Cerebellar nuclear complex (tissue), 1 donor: ENCODE measurements at places on chromosomes 16 and 17.

DNA sequence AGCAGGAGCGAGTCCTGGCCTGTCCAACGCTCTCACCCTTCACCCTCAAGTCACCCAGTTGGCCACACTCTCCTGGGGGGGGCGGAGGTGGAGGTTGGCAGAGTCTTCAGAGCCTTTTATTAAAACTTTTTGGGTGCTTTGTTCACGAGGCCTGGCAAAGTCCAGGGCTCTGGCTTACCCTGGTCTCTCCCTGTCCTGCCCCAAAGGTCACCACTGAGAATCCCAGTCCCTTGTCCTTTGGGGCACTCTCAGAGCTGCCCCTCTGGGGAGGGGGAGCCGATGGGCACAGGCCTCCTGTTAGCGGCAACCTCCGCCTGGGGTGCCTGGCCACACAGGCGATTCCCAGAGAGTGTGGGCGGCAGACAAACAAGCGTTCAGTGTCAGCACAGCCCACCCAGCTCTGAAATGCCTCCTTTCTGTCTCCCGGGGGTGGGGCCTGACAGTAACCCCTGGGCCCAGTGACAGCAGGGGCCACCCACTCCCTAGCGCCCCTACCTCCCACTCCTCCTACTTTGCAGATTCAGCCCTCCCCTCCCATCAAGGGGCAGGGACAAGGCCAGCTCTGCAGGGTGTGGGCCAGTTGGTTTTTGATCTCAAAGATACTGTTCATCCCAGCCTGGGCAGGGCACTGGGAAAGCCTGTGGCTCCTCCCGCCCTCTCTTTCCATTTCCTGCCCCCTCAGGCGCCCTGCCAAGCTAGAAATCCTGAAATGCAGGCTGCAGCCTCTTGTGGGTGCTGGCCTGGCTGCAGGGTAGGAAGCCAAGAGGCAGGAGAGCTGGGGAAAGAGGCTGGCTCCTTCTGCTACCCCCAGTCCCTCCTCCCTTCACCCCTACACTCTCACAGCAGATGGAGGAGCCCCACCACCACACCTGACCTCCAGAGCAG, 36.6 kb upstream of the EMP2 start:
- DNase-seq = no peak

DNA sequence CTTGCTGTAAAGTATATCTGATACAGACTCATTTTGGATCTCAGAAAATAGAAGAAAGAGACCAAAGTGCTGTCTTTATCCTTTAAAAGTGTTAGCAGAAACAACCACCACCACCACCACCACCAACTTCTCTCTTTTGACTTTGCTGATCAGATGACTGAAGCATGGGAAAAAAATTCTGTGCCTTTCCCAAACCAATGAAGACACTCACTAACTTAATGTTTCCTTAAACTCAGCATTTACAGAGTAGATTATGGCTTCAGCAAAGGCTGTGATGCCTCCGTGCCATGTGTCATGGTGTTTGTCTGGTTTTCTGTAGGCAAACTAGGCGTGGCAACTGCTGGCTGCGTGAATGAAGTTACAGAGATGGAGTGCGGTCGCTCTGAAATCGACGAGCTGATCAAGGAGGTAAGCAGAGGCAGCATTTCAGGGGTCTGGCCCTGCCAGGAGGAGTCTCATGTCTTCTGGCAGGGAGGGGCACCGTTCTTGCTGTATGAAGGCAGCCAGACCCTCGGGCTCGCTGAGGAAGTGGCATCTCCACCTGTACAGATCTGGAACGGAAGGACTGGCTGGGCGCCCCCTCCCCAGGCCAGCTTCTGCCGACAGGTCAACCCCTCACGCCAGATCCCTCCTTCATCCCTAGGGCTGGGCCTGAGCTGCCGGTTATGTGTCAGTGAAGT, 12.4 kb downstream of the IRF8 start:
- no peak for DNase-seq

GRCh38 chr17:82592767-82593589, 55.3 kb downstream of the WDR45B start:
- DNase-seq = peak; percentile 78

- no peak for DNase-seq
These were observed 24.1 kb upstream of the CDH5 start for GRCh38 chr16:66342294-66342900.

DNA sequence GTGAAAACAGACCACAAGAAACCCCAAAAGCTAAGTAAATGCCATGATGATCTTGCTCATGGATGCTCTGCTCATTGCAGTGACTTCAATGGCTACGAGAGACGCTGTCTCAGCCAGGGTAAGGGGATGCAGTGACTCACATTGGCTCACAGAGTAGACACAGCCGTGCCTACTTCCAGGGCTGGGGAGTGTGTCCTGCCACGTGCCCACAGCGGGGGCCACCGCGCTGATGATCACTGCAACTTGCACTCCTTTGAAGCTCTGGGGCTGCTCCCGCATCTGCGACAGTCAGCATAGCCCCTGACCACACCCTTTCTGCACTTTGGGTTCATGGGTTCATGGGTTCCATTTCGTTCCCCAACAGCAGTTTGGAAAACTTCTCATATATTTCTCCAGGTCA, 231.4 kb upstream of the RPL38 start:
- no peak for DNase-seq

DNA sequence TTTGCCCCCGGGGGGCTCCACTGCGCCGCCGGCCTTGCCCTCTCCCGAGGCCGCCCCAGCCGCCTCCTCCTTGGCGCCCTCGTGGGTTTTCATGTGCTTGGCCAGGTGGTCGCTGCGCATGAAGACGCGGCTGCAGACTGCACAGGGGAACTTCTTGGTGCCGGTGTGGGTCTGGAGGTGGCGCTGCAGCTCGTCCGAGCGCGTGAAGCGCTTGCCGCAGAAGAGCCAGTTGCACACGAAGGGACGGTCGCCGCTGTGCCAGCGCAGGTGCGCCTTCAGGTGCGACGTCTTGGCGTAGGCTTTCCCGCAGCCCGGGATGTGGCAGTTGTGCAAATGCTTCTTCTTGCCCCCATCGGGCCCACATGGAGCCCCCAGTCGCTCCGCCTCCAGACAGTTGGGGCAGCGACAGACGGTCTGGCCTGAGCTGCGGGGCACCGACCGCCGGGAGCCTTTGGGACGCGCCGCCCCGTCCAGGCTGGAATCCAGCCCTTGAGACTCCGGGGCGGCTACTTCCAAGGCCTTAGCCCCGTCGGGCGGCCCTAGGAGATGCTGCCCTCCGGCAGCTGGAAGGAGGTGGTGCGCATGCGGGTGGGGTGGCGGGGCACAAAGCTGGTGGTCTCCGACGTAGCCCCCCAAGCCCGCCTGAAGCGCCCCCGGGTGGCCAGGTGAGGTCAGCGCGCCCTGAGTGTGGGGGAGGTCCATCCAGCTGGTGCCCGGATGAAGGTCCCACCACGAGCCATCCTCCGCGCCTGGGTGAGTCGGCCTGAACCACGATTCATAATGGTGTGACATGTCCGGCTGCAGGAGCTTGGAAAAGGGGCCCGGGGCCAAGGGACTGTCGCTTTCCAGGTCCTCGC, 3.4 kb downstream of the SP6 start:
- no peak for DNase-seq

- DNase-seq = no peak
These were observed at the start of gene DLX3 for GRCh38 chr17:49995055-49995738. TSS of gene DLX3 (minus strand) at chr17:49995224. CDS start at chr17:49994998, 226 bp downstream.

- DNase-seq = no peak
These were observed 18.2 kb downstream of the COTL1 start for GRCh38 chr16:84599521-84600202.

GRCh38 chr17:61411261-61412142, 11.9 kb downstream of the TBX2 start:
- DNase-seq = no peak

DNA sequence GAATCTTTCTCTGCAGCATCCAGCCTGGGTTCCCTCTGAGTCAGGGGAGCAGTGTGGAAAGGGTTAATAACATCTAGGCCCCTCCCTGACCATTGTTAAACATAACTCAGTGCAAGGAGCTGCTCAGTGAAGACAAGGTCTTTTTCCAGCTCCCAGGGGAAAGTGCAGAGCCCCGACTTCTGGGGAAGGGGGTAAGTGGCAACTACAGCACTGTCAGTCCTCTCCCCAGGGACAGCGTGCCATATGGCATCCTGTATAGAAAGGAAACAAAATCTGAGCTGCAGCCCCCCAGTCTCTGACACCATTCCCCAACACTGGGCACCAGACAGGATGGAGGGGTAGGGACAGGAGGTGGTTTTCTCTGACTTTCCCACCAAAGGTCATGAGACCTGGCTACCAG, 7.8 kb downstream of the MRPL27 start:
- no peak for DNase-seq

DNA sequence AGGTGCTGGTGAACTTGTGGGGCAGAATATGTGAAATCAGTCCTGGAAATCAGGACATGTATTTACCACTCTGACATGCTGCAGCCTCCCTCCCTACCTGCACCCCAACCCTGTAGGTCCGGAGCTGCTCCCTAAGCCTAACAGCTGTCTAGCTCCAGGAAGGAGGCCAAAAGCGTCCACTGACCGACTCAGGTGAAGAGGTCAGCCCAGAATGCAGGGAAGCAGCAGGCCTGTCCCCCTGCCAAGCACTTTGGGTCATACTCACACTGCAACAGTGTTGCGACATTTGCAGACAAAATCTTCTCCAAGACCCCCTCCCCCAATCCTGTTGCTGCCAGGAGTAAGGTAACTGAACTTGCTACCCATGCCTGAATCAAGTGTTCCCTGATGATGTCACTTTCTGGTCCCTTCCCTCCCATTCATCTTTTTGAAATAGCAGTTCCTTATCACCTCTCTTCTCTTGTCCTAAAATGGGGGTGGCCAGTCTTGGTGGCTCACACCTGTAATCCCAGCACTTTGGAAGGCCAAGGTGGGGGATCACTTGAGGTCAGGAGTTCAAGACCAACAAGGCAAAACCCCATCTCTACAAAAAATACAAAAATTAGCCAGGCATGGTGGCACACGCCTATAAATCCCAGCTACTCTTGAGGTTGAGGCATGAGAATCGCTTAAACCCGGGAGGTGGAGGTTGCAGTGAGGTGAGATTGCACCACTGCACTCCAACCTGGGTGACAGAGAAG, 1.3 kb upstream of the ACLY start:
- DNase-seq = no peak

DNA sequence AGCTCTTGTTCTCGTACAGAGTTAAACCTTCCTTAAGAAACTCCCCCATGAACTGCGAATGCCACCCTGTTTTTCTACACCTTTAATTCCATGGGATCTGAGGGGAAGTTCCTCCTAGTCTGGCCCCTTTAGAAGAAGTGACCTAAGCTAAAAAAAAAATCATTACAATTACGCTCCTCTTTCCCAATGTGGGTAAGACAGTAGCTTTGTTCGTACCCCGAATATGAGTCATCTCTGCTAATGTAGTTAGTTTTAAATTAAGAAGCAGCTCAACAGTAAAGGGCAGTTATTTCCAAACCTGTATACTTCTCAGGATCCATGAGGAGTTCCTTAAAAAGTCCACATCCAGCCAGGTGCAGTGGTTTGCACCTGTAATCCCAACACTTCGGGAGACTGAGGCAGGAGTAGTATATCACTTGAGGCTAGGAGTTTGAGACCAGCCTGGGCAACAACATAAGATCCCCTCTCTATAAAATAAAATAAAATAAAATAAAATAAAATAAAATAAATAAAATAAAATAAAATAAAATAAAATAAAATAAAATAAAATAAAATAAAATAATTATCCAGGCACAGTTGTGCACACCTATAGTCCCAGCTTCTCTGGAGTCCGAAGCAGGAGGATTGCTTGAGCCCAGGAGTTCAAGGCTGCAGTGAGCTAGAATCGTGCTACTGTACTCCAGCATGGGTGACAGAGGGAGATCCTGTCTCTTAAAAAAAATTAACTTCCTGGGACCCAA, 26.1 kb downstream of the RCVRN start:
- no peak for DNase-seq

- DNase-seq = no peak
These were observed 15.8 kb downstream of the CDH16 start for GRCh38 chr16:66902648-66903543.

DNA sequence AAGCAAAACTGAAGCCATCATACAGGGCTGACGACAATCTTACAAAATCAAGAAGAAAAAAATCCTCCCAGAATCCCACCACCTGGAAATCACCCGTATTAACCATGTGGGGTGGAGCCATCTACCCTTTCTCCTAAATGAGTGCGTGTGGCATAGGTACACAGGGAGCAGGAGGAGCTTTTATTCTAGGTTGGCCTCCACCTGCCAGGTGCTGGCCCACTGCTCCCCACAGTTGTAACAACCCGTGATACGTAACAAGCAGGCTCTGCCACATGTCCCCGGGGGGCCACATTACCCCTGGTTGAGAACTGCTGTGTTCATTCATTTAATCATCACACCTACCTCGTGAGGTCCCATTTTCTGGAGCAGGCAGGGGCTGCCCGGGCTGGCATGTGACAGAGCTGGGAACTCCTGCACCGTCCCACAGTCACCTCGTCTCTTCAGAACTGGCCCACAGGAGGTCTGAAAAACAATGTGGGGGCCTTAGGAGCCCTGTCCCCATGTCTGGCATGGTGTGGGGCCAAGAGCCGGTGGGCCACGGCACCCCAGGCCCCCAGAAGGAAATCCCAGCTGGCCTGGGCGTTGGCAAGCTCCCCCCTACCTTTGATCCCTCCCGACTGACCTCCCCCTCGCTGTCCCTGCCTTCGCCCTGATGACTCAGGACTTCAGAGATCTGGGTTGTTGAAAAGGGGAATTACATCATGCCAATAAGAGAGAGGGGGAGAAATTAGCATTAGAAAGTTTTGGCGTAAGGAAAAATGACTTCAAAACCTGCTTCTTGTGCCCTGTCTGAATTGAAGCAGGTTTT, 12.9 kb downstream of the CMIP start:
- DNase-seq = no peak

GRCh38 chr16:6484935-6485334, 847.7 kb upstream of the RBFOX1 start:
- DNase-seq = no peak

- DNase-seq = no peak
These were observed 25.3 kb downstream of the PRSS54 start for GRCh38 chr16:58269526-58269925.

DNA sequence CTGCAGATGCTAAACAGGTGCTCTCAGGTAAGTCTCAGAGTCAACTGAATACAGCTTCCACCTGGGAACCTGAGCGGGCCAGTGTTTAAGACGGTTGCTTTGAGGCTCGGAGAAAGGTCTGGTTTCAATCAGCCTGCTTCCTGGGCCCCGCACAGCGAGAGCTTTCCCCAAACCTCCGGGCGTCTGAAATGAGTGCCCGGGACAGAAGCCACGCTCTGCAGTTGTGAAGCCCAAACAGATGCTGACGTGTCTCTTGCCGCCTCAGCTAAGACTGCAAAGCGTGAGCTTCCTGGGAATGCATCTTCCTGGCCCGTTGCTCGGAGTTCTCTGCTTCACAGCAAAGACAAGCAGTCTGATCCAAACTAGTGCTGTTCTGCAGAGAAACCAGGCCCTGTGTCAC, 36.7 kb downstream of the PLXDC1 start:
- no peak for DNase-seq

- no peak for DNase-seq
These were observed 741 bp upstream of the TLCD3A start for GRCh38 chr17:731644-732066.

GRCh38 chr17:77383613-77384608, 243.1 kb downstream of the SEC14L1 start:
- DNase-seq = no peak

DNA sequence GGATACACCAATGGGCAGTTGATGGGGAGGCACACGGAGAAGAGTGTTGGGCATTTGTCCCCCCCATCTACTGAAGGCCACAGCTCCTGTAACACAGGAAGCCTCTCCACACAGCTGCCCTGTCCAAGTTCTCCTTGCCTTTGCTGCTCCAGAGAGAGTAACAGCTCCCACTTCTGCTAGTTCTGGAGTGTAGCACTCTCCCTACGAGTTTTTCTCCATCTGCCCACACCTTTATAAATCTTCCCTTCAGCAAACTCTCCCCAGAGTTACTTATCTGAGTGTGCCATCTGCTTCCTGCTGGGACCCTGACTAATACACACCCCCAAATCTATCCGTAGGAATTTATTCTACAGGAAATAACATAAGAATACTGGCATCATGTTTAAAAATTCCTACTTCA, 42.6 kb upstream of the ERN1 start:
- DNase-seq = no peak
